ENCODE measurements at places on chromosomes 12 and 14.

DNA sequence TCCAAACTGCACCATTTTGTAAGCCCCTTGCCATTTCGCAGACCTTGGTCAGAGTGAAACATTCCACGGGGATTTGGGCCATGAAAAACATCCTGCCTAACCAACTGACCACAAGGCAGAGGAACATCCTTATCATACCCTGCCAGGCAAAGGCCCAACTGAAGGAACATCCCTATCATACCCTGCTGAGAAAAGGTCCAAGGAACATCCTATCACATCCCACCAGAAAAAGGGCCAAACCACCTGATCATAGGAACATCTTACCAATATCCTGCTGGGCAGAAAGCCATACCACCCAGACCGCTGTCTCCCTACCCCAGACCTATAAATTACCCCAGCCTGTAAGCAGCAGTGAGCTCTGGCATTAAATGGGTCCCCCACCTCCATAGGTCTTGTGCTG lies 19.4 kb upstream of the LRRC9 start:
- no peak for DNase-seq

DNA sequence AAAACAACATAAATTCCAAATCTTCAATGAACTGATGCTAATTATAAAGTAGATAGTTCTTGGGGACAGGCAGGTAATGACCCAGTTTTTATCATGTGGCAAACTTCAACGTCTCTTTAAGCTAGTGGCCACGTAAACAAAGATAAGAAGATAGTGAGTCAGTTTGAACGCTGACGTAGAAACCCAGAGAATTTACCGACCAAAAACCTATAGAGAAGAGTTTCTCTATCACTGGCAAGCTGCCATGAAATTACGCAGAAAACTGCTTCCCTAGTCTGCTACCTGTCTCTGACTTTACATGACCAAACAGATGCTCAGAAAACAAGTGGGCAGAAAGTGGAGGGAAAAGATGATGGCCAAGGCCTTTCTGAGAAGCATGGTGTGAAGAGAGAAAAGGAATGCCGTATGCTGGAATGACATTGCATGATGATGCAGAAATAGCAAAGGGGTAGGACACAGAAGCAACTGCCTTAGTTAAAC lies 136.3 kb downstream of the ITPR2 start:
- no peak for DNase-seq

- DNase-seq = no peak
Measured at GRCh38 chr14:39641224-39641623, 209.0 kb upstream of the FBXO33 start.

GRCh38 chr14:57970175-57970574 lies 104.3 kb upstream of the SLC35F4 start:
- DNase-seq = no peak

DNA sequence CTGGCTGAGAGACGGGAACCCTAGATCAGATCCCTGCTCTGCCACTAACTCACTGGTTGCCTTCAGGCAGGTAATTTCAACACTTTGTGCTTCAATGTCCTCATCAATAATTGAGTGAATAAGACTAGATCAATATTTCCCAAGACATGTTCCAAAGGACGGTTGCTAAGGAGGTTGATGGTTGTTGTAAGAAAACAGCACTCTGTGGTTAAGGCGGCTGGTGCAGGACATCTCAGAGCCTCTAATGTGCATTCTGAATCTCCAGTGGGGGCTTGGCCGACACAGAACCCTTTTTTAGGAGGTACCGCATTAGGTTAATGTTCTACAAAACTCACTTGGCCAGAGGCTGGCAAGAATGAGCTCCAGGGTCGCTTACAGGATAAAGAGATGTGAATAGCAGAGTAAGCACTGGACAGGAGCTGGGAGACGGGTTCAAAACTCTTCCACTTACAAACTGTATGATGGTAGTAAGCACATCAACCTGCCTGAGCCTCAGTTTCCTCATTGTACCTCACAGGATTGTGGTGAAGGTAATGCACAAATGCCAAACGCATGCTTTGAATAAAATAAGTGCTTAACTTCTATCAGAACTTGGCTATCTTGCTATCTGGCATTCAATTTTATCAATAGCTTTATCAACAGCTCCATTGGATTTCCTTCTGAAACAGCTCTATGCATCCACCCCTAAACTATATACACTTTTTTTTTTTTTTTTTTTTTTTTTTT lies 136.9 kb upstream of the PARP11 start:
- no peak for DNase-seq

DNA sequence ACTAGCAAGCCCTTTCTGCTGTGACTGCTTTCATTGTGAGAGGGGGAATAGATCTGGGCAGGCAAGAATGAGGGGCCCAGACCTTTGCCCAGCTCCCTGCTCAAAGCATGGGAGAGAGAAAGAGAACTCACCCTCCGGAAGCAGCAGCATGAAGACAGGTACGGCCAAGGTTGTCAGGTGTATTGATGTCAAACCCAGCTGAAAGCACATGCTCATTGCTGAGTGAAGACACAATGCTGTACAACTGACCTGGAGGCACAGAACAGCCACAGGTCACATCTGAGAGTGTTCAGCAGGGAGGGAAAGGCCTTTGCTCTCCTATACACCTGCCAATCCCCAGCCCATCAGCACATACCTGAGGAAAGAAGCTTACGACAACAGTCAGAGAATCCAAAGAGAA lies 5.5 kb downstream of the ANKRD52 start:
- no peak for DNase-seq

DNA sequence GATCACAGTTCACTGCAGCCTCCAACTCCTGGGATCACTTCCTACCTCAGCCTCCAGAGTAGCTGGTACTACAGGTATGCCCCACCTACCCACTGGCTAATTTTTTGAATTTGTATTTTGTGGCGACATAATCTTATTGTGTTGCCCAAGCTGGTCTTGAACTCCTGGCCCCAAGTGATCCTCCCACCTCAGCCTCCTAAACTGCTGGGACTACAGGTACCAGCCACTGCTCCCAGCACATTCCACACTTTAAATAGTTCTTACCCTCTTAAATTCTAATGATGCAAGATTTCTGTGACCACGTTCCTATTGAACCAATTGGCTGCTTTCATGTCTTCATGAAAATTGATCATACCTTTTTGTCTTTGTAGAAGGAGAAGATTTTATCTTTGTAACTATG lies 96.6 kb downstream of the SYT1 start:
- no peak for DNase-seq

- no peak for DNase-seq
Measured at GRCh38 chr12:2343681-2344080, 290.9 kb downstream of the CACNA1C start.

DNA sequence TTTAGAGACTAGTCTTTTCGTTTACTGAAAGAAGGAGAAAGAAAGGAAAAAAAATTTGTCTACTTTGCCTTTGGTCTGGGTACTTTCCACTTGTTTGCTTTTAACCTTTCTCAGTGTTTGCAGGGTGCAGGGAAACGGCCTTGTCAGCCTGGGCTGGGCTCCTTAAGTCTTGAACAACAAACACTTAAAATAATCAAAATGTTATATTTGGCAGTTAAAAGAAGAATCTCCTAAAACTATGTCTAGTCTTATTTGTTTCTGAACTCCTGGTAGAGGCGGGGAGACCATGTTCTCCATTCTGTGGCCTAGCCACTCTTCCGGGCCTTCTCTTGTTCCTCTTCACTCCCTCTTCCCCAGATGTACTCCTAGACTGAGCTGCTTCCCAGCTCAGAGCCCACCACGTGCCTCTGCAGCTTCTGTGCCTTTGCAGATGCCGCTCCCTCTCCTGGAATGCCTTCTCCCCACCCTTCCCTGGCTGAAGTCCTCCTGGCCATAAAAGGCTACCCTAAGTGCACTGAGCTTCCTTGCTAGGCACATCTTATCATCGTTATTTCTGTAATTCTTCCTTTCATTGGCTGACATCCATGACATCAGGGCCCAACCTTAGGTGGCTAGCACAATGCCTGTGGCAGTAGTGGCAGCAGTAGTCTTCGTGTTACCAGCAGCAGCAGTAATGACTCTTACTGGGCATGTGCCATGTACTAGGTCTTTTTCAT lies 432.9 kb downstream of the ZFP36L1 start:
- DNase-seq = no peak

DNA sequence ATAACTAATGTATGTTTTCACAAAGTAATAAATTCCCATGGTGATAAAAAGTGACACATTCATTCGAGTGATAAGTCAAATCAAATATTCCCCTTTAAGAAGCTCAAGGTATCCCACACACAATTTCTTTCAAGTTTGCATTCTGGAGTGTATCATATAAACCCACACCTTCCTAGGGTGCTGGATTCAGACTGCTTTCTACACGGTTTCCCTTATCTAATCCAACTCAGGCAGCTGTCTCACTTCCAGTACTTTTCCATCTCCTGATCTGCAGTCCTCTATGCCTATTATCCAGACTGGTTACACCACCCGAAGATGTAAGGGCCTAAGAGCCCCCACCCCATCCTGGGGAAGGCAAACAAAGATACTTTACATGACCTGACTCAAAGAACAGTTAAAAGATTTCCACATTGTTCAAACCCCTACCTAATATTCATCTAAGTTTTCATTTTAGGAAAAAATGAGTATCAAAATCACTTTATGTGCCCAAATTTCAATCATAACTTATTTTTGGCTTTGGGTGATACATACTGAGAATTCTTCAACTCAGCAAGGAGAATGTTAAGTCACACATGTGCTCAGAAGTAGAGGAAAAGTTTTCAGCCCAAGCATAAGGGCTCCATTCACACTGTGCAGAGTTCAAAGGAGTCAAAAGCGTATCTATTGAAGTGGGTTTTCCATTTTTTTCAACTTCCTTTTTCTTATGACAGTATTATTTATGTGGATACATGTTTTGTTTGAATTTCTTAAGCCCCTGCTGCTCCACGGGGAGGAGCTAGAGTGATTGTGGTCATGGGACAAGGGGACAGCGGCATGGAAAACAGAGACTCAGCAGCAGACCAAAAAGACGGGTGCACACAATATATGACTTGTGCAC lies 41.8 kb downstream of the CORO1C start:
- no peak for DNase-seq

- no peak for DNase-seq
Measured at GRCh38 chr12:51867796-51868428, 19.4 kb upstream of the FIGNL2 start.

DNA sequence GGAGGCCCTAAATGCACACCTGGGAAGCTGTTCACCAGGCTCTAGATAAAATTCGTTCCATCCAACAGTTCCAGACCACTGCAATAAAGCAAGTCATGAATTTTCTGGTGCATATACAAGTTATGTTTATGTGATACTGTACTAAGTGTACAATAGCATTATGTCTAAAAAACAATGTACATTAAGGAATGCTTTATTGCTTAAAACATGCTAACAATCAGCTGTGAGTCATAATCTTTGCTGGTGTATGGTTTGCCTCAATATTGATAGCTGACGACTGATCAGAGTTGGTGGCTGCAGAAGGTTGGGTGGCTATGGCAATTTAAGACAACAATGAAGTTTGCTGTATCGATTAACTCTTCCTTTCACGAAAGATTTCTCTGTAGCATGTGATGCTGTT lies 52.3 kb downstream of the ATG14 start:
- DNase-seq = no peak

DNA sequence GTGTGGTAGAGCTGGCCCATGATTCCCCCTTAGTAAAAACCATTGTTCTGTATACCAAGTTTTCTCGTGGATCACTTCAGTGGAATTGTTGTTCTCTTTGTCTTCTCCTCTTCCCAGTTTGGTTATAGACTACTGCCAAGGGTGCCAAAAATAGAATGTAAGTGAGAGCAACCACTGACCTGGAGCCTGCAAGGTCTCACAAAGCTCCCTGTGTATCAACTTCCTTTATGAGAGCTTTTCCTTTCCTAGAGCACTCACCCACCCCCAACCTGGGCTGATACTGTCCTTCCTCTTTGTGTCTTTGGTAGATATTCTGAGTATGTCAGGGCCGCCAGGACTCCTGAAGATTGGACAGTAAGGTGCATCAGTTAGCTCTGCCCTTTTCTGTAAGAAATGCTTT lies 101.0 kb downstream of the SCN8A start:
- no peak for DNase-seq

DNA sequence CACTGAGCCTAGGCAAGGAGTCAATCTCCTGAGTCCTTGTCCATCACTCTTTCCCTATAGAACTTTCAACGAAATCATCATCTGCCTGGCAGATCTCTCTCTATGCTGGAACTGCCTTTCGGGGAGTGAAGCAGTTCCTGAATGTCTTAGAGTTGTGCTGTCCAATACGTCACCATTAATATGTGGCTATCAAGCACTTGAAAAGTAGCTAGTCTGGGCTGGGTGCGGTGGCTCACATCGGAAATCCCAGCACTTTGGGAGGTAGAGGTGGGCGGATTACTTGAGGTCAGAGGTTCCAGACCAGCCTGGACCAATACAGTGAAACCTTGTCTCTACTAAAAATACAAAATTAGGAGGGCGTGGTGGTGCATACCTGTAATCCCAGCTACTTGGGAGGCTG lies 35.1 kb downstream of the NRDE2 start:
- DNase-seq = no peak

GRCh38 chr14:44910821-44911220 lies 50.9 kb downstream of the KLHL28 start:
- no peak for DNase-seq

GRCh38 chr12:129719416-129719815 lies 184.4 kb downstream of the TMEM132D start:
- DNase-seq = no peak

GRCh38 chr14:84581041-84581440 lies 948.9 kb upstream of the FLRT2 start:
- DNase-seq = no peak

DNA sequence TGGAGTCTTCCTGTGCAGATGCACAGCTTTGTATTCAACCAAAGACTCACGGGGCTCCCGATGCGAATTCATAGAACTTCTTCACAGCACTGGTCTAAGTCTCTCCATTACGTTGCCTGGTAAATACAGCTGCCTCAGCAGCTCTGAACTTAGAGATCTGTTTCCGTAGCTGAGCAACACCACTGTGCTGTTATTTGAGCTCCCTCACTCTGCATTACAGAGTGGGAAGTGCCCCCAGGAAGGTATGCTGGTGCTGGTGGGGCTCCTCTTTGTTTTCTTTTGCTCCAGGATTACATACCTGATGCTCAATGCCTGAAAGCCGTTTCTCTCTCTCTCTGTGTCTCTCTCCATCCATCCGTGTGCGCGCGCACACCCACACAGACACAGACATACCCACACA lies 227.5 kb upstream of the RMST start:
- DNase-seq = no peak

GRCh38 chr14:77579780-77580179 lies 36.7 kb downstream of the SPTLC2 start:
- no peak for DNase-seq

DNA sequence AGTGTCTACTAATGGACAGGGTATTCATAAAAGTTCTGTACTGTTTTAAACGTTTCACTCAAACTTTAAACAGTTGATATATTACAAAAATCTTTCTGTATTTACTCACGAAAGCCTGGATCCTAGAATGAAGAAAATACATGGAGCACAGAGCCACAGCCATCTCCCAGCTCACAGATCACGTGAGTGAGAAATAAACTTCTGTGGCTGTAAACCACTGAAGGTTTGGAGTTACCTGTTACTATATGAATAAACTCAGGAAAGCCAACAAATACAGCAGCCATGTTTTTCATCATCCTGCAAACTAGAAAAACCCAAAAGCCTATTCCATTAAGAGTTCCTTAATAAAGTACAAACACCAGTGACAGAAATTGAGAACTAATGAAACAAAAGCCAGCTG lies 867 bp upstream of the TDG start:
- no peak for DNase-seq

GRCh38 chr12:73452672-73453469 lies 1084.8 kb upstream of the ATXN7L3B start:
- no peak for DNase-seq
